CD4-positive, alpha-beta memory T cell (primary cell): ENCODE measurements at places on chromosomes 16 and 17. TPM values are rescaled to one million over a fixed set of nuclear protein-coding genes. Genes with fewer than 3 reads are reported as not detected.

DNA sequence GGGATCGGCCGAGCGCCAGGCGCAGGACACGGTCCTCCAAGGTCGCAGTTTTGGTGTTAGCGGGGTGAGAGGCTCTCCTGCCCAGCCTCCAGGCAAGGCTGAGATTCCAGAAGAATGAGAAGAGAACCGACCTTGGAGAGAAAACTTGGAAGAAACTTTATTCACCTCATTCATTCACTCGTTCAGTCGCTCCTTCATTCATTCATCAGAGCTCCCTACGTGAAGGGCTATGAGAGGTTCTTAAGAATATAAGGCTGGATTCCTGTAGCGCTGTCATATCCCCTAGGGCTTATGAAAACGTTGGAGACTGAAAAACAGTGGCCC is 991 bp upstream of the MYH10 start:
- no peak for DNase-seq

DNA sequence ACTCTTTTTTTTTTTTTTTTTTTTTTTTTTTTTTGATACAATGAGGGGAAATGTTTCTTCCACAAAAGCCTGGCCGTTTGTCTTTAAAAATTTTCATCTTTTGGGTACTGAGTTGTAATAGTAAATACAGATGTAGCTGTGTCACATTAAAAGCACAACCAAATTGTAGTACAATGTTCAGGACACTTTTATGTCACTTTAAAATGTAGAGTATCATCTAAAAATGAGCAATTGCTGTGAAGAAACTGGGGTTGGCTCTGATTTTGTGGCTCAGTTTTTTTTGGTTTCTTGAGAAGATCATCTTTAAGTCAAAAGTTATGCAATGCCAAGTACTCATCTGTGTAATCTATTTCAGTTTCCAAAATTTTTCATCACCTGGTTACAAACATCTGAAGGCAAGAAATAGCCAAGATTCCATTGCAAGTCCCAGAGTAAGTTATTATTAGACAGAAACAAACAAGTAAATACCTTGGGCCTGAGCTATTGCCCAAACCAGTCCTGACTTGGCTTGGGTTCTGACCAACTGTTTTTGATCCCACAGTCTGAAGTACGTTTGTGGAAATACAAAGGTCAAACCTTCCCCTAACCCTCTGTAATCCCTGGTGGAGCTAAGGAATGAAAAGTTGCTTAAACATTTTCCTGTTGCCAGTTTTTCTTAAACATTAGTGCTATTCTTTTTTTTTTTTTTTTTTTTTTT is 717.2 kb downstream of the WWOX start:
- DNase-seq = no peak

DNA sequence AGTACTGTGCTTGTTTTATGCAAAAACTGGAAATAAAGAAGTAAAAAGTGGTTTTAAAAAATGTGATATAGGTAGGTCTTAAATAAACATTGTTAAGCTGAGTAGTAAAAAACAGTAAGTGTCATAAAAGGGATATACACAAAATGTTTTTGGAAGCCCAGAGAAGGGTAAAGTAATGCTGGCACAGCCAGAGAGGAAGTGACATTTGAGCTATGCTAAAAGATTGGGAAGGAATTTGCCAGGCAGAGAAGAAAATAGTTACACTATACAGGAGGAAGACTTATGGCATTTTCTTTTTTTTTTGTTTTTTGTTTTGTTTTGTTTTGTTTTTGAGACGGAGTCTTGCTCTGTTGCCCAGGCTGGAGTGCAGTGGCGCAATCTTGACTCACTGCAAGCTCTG is 40.8 kb upstream of the TAOK1 start:
- no peak for DNase-seq

GRCh38 chr17:79046916-79047280 is 22.9 kb downstream of the C1QTNF1 start:
- DNase-seq = no peak

DNA sequence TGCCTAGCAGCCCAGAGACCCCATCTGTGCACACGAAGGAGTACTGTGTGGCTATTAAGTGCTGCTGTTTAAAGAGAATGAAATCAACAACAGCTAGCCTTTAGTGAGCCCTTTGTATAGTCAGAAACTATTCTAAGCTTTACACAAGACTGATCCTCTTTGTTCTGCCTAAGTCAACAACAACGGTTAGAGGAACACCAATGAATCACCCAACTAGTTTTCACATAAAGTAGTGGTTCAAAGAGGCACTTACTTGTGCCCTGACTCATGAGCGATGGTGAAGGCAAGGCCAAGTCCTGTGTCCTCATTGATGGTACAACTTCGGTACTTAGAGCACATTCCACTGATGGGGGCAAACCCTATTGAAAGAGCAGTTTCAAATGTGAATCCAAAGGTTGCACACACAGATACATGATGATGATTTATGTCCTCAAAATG is 75.8 kb downstream of the ADAMTS18 start:
- no peak for DNase-seq

SECTM1 gene
- 4.3 TPM for polyA plus RNA-seq

CALB2 gene
- polyA plus RNA-seq = not detected
